GM19239 (cell line): ENCODE measurements at places on chromosomes 5 and 9.
A peak's percentile ranks its signal among the peaks of the same experiment; 100 is the strongest.

DNA sequence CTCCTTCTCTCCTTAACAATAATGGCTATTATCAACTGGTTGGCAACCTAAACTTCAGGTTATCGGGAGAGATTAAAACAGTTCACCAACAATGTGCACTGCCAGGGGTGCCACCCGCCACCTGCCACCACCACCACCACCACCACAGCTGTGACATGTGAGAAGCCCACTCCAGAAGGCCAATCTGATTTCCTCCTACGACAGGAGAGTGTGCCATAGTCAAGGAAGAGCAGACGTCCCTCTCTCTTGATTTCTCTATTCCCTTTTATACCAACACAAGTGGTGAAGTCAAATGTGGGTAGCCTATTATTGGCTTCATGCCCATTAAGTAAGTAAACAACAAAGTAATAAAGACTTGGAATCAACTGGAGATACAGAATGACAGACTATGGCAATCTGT, 22.4 kb downstream of the GNAQ start:
- no peak for DNase-seq

GRCh38 chr9:13274886-13275641, 4.4 kb downstream of the MPDZ start:
- DNase-seq: no peak

- no peak for DNase-seq
Observed at GRCh38 chr5:3661755-3662296, 66.2 kb downstream of the IRX1 start.

DNA sequence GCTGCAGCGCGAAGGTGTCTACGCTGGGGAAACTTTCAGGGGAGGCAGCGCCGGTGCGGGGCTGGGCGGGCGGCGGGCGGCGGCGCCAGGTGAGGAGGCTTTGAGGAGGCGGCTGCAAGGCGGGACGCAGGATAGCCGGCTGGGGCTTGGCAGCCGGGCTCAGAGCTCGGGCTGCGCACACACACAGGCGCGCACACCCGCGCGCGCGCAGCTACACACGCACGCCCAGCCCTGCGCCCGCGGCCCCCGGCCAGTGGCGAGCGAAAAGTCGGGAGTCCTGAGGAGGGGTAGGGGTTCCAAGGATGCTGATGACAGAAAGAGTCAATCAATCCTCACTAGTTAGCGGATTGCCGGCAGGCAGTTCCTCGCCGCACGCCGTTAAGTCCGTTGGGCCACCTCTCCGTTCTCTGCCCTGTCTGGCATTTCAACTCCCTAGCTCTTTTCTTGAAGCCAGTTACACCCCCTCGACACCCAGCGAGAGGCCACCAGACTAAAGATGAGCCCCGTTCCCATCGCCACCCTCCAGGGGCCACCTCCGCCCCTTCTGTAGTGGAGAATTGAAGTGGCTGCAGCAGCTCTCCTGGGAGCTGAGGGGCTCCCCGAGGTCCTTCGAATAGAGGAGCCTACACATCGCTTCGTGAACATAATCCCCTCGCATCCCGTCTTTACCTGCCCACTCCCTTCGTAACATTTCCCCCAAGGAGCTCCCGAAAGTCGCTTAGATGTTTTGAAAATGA, 1640.3 kb upstream of the C9orf72 start:
- no peak for DNase-seq

DNA sequence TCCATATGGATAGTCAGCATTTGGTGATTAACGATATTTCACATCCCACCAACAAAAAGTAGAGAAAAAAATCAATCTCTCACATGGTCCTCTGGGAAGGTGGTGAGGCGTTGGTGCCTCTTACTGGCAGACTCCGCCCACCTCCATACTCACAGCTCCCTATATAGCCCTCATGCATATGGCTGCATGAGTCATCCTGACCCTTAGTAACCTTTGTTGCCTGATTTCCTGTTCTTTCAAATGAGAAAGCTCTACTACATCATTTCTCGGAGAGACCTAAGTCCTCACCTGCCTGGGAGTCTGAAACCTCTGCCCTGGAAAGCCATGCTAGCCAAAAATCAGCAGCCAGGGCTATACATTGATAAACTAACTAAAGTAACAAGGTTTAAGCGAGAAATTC, 33.3 kb upstream of the ABCA1 start:
- DNase-seq: peak; percentile 4

- no peak for DNase-seq
Observed at GRCh38 chr5:119808474-119808873, 179.1 kb downstream of the FAM170A start.
